ENCODE measurements at places on chromosomes 6 and 20. TPM values are rescaled to one million over a fixed set of nuclear protein-coding genes. Genes with fewer than 3 reads are reported as not detected.

GRCh38 chr6:30684386-30685156 is 1.9 kb downstream of the PPP1R18 start:
- peak overlapping the region; percentile 99 for H3K4me3 ChIP-seq
- peak overlapping the region; percentile 97 for H3K27ac ChIP-seq
- H3K36me3 ChIP-seq, result peaks cover 31% of the 10 kb centered on the region
- no peak for DNase-seq
- H3K27me3 ChIP-seq, result no peaks in the 10 kb centered on the region

- H3K27me3 ChIP-seq, result no peaks in the 10 kb centered on the region
- H3K27ac ChIP-seq, result peak overlapping the region; percentile 99
- peaks cover 36% of the 10 kb centered on the region for H3K4me1 ChIP-seq
- no peak for DNase-seq
- H3K4me3 ChIP-seq, result peak overlapping the region; percentile 99
Observed at GRCh38 chr6:117602899-117603588, 733 bp upstream of the GOPC start.

DNA sequence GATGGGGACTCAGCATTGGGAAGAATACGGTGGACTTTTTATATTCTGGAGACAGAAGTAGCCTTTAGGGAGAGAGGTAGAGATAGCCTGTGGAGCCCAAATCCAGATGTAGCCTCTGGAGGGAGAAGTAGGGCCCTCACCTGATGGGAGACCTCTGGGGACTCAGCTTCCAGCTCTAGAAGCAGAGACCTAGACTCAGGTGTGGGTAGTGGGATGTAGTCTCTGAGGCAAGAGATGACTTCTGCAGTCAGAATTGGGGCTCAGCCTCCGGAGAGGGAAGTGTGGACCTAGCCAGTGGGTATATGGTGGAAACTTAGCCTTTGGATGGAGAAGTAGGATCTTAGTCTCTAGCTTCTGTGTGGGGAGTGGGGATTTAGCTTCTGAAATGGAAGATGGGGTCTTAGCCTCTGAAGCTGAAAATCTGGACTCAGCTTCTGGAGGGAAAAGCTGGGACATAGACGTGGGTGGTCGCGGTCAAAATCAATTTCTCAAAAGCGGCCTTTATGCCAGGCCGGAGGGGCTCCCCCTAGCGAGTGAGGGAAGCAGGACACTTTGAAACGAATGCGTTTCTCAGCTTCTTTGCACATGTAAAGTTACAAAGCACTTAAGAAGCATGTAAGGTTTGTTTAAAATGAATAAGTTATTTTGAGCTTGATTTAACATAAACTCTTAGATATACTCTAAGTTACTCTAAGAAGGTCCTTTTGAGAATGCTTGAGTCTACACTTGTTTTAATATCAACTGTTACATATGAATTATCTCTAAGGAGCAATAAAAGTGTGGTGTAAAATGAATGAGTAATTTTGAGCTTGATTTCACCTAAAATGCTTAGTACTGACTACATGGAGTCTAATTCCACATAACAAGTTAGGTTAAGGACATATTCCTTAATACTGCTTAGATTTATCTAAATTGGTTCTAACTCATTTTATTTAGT is 12.9 kb upstream of the ZNF343 start:
- H3K27me3 ChIP-seq, result no peaks in the 10 kb centered on the region
- H3K4me1 ChIP-seq, result peaks cover 25% of the 10 kb centered on the region
- H3K36me3 ChIP-seq, result no peaks in the 10 kb centered on the region
- no peak overlapping the region for H3K4me3 ChIP-seq
- no peak for DNase-seq

- no peak overlapping the region for H3K4me3 ChIP-seq
- peaks cover 2% of the 10 kb centered on the region for H3K27me3 ChIP-seq
- DNase-seq, result no peak
- H3K4me1 ChIP-seq, result no peaks in the 10 kb centered on the region
Observed at GRCh38 chr6:130159956-130160355, 62.8 kb downstream of the SAMD3 start.

GRCh38 chr20:50546729-50547314 is 36.6 kb downstream of the PTPN1 start:
- H3K27ac ChIP-seq, result no peak overlapping the region
- H3K4me3 ChIP-seq, result no peak overlapping the region
- H3K4me1 ChIP-seq, result peaks cover 39% of the 10 kb centered on the region
- no peaks in the 10 kb centered on the region for H3K27me3 ChIP-seq
- no peak for DNase-seq

GRCh38 chr6:94177429-94177828 is 758.1 kb upstream of the EPHA7 start:
- no peak for DNase-seq
- peaks cover 4% of the 10 kb centered on the region for H3K4me1 ChIP-seq
- no peaks in the 10 kb centered on the region for H3K27me3 ChIP-seq
- H3K4me3 ChIP-seq, result no peak overlapping the region

DNA sequence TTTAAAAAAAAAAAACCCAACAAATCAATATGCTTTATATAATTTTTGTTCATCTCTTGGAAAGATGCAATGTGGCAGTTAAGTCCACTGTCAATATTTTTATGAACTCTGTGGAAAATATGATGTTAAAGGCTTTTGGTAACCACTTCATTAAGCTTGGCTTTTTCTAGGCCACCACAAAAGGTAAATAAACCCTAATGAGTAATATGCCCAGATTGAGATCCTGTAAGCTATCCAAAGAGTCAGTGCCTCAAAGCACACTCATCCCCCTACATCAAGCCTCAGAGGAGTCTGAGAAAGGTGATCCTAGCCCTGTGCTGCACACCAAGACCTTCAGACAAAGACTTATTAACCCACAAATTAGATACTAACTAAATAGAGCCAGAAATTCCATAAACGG is 121.1 kb downstream of the CDC5L start:
- no peak for DNase-seq
- H3K36me3 ChIP-seq, result no peaks in the 10 kb centered on the region
- no peak overlapping the region for H3K27ac ChIP-seq
- peaks cover 15% of the 10 kb centered on the region for H3K4me1 ChIP-seq
- no peaks in the 10 kb centered on the region for H3K27me3 ChIP-seq
- no peak overlapping the region for H3K4me3 ChIP-seq

GRCh38 chr6:35508542-35508941 is 4.2 kb downstream of the TULP1 start:
- H3K36me3 ChIP-seq, result no peaks in the 10 kb centered on the region
- H3K27me3 ChIP-seq, result peaks cover 6% of the 10 kb centered on the region
- DNase-seq, result no peak
- H3K27ac ChIP-seq, result no peak overlapping the region
- peaks cover 6% of the 10 kb centered on the region for H3K4me1 ChIP-seq
- no peak overlapping the region for H3K4me3 ChIP-seq

GRCh38 chr6:35730745-35731413 is 6.0 kb upstream of the ARMC12 start:
- peak overlapping the region; percentile 80 for H3K4me3 ChIP-seq
- H3K27ac ChIP-seq, result peak overlapping the region; percentile 98
- no peaks in the 10 kb centered on the region for H3K36me3 ChIP-seq
- H3K4me1 ChIP-seq, result peaks cover 73% of the 10 kb centered on the region

DNA sequence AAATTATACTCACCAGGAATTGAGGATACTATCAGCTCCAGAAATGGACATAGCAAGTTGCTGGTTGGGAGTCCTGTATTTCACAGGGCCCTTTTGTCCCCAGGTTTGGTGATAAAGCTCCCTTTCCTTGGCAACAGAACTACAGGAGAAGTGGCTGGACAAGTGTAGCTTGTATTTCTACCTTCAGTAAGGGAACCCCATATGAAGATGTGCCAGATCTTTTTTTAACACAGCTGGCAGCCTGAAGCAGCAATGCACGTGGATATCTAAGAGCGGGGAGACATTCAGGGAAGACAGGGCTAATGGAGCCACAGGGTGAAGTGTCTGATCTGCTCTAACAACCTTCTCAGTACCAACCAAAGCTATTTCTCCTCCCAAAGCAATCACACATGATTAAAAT is 373.9 kb upstream of the ID4 start:
- DNase-seq, result no peak
- peaks cover 30% of the 10 kb centered on the region for H3K4me1 ChIP-seq
- no peaks in the 10 kb centered on the region for H3K36me3 ChIP-seq
- H3K27ac ChIP-seq, result no peak overlapping the region
- no peaks in the 10 kb centered on the region for H3K27me3 ChIP-seq

- DNase-seq, result peak; percentile 88
- peaks cover 11% of the 10 kb centered on the region for H3K4me1 ChIP-seq
- no peaks in the 10 kb centered on the region for H3K36me3 ChIP-seq
- H3K27ac ChIP-seq, result no peak overlapping the region
- H3K27me3 ChIP-seq, result peaks cover 28% of the 10 kb centered on the region
- peak overlapping the region; percentile 69 for H3K4me3 ChIP-seq
Observed at GRCh38 chr6:34145161-34146020, 496 bp downstream of the GRM4 start.

DNA sequence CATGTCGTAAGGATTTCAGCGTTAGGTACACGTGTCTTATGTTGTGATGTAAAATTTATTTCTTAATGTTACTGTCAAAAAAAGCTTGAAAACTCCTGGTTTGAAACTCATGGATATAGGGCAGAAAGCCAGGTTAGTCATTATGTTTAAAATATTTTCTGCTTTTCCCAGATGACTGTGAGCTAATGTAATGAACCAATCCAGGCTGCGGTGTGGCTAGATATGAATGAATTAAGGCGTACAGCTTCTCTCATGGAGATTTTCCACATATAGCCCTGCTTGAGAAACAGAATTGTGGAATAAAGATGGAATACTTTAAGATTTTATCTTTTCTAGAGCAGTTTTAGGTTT is 80.3 kb upstream of the STMND1 start:
- peaks cover 20% of the 10 kb centered on the region for H3K4me1 ChIP-seq
- no peak for DNase-seq
- no peaks in the 10 kb centered on the region for H3K36me3 ChIP-seq
- no peak overlapping the region for H3K4me3 ChIP-seq
- peak overlapping the region; percentile 72 for H3K27ac ChIP-seq

DNA sequence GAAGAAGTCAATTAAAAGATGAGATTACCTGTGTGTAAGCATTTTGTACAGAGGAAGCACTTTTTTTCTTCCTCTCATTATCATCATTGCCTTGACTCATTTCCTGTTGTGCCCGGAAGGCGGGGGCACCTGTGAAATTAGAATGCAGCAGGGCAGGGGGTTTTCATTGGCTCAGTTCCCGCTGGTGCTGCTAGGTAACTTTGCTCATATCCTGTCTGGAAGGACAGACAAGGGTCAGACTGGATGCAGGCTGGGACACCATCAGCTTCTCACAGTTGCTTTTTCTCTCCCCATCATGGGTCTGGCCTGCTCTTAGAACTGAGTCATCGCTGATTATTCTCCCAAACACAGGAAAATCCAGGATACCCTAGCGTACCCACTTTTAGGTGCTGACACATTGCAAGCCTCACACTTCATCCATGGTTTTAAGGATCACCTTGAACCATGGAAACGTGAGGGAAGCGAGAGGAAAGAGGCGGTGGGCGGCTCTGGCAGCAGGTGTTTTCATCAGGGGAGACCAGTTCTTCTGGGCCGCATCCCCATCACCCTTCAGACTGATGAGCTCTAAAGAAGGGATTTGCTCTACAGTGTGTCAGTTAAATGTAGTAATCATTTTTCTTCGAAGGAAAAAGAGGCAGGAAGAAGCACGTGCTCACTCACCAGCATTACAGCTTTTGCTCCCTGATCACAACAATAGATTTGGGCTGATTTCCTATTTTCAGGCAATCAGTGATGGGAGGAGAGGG is 195.7 kb upstream of the SASH1 start:
- H3K36me3 ChIP-seq, result no peaks in the 10 kb centered on the region
- H3K4me3 ChIP-seq, result no peak overlapping the region
- no peaks in the 10 kb centered on the region for H3K27me3 ChIP-seq

- H3K36me3 ChIP-seq, result no peaks in the 10 kb centered on the region
- DNase-seq, result no peak
- H3K27ac ChIP-seq, result no peak overlapping the region
- H3K4me1 ChIP-seq, result peaks cover 42% of the 10 kb centered on the region
Observed at GRCh38 chr6:116419069-116419786, 41.9 kb upstream of the CALHM6 start.

DNA sequence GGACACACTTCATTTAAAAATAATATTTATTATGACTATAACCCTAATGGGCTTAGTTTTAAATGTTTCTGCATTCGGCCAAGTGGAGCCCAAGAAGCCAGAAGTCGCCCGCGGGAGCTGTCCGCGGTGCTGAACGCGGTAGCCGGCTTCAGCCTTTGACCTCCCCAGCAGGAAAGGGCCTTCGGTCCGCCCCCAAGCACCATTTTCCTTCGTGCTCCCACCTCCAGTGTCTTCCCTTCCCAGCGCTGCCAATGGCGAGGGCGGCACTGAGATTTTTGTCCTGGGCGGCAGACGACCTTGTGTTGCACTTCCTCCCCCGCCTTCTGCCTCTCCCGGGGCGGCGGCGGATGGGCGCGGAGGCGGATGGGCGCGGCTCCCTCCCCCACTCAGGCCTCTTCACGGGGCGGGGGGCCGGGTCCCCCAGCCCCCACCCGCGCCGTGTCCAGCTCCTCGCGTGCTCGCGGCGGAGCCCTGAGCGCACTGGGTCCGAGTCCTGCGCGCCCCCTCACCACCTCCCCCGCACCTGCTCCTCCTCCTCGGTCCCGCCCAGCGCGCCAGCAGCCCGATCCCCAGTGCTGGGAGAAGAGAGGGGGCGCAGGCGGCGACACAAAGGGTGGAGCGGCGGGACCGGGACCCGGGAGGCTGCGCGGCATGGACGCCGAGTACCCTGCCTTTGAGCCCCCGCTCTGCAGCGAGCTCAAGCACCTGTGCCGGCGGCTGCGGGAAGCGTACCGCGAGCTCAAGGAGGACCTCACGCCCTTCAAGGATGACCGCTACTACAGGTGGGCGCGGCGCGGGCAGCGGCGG is 23.6 kb upstream of the TMEM181 start:
- DNase-seq, result no peak
- peaks cover 3% of the 10 kb centered on the region for H3K36me3 ChIP-seq
- no peak overlapping the region for H3K27ac ChIP-seq
- peaks cover 3% of the 10 kb centered on the region for H3K27me3 ChIP-seq
- H3K4me3 ChIP-seq, result peak overlapping the region; percentile 72
- peaks cover 12% of the 10 kb centered on the region for H3K4me1 ChIP-seq

DNA sequence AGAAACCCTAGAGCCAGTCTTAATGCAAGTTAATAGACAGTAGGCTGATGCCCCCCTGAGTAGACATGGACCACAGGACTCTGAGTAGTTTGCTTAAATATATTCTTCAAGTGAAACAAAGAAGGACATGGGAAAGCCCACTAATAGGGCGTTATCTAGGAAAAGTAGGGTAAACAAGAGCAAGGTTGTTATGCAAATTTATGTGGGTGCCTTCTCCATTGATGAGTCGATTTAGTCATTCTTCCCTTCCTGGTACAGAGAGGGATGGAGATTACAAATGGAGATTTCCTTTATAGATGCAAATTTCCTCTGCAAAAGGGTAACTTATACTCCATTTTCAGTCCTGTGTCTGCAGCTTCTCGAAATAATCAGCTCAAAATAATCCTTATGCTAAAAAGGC is 262.0 kb downstream of the CD83 start:
- no peaks in the 10 kb centered on the region for H3K36me3 ChIP-seq
- H3K4me1 ChIP-seq, result no peaks in the 10 kb centered on the region
- peaks cover 45% of the 10 kb centered on the region for H3K27me3 ChIP-seq
- DNase-seq, result no peak
- H3K27ac ChIP-seq, result no peak overlapping the region

GRCh38 chr20:58650181-58650775 is 805 bp upstream of the STX16 start:
- no peaks in the 10 kb centered on the region for H3K27me3 ChIP-seq
- H3K4me1 ChIP-seq, result peaks cover 43% of the 10 kb centered on the region
- H3K27ac ChIP-seq, result peak overlapping the region; percentile 99

Gene FAM83C
- total RNA-seq, result not detected

Gene NT5E
- total RNA-seq, result 43.1 TPM

Gene NKAIN4
- 2.2 TPM for total RNA-seq

Gene MANEA
- 17.7 TPM for total RNA-seq

Gene GLP1R
- not detected for total RNA-seq

Gene PI16
- total RNA-seq, result 0.15 TPM

Gene BPIFB4
- not detected for total RNA-seq

Gene LGSN
- not detected for total RNA-seq

Gene ATAT1
- total RNA-seq, result 11.4 TPM

Gene LHFPL5
- not detected for total RNA-seq

Gene APCDD1L
- total RNA-seq, result 22.5 TPM

Gene VGLL2
- not detected for total RNA-seq

Gene FRK
- 1.1 TPM for total RNA-seq

Gene CNBD2
- 1.6 TPM for total RNA-seq

Data from chondrocyte (in vitro differentiated cells).